H4 (cell line): ENCODE measurements at places on chromosomes 2 and 18. TPM values are rescaled to one million over a fixed set of nuclear protein-coding genes. Genes with fewer than 3 reads are reported as not detected.

SCRN3 gene
- 15.4 and 15.6 TPM in 2 replicates for total RNA-seq

RAB10 gene
- total RNA-seq: 42.6 and 61.1 TPM in 2 replicates

EML4 gene
- total RNA-seq: 25.7 and 30.6 TPM in 2 replicates

PXDN gene
- total RNA-seq: 147 and 171 TPM in 2 replicates

ZSCAN30 gene
- 4.8 and 5.3 TPM in 2 replicates for total RNA-seq

GALNT3 gene
- total RNA-seq: 0.23 TPM in 1 of 2 replicates, not detected in the other

- peak; percentile 19 for DNase-seq
These were observed 102.9 kb upstream of the CCDC195 start for GRCh38 chr2:224819075-224819474.

DNA sequence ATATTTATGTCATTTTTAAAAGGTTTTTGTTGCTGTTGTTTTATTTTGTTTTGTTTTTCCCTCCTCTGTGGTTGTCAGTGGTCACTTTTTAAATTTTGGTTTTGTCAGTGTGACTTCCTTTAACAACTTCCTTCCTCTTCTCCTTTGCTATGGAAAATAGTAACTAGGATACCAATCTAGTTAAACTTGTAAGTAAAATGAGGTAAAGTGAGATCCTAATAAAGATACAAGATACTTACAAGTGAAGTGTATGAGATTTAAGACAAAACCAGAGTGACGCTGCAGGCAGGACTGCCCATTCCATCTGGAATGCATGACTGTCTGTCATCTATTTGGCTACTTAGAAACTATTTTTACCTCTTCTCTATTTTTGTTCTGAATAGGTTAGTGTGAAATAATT, 30.6 kb upstream of the CREB1 start:
- DNase-seq: no peak

GRCh38 chr2:189370719-189371118, 70.6 kb upstream of the WDR75 start:
- no peak for DNase-seq

GRCh38 chr18:3790703-3791102, 340.7 kb downstream of the TGIF1 start:
- no peak for DNase-seq

DNA sequence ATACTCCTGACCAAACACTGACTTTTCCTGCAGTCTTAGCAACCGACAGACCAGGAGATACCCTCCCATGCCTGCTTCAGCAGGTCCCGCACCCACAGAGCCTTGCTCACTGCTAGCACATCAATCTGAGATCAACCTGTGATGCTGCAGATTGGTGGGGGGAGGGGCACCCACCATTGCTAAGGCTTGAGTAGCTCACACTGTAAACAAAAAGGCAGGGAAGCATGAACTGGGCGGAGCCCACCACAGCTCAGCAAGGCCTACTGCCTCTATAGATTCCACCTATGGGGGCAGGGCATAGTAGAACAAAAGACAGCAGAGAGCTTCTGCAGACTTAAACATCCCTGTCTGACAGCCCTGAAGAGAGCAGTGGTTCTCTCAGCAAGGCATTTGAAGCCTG, 109.7 kb downstream of the SP100 start:
- no peak for DNase-seq

DNA sequence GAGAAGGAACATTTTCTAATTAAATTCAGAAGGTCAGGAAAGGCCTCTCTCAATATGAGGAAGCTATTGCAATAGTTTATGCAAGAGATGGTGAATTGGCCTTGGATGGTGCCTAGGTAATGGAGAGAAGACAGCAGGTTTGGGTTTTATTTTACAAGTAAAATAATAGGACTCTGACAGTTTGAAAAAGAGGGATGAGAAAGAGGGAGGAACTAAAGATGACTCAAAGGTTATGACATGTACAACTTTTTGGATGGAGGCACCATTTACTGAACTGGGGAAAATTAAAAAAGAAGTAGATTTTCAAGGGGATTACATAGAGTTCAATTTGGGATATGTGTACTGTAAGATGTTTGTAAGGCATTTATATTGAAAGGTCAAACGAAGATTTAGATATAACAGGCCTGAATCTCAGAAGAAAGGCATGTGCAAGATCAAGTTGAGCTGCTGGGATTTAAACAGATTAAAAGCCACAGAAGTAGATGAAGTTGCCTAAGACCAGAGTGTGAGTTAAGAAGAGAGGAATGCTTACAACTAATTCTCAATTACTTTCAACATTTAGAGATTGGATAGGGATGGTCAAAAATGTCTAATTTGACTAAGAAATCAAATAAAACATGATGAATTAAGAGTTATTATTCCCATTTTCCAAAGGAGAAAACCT, 12.3 kb upstream of the ASNSD1 start:
- DNase-seq: no peak

DNA sequence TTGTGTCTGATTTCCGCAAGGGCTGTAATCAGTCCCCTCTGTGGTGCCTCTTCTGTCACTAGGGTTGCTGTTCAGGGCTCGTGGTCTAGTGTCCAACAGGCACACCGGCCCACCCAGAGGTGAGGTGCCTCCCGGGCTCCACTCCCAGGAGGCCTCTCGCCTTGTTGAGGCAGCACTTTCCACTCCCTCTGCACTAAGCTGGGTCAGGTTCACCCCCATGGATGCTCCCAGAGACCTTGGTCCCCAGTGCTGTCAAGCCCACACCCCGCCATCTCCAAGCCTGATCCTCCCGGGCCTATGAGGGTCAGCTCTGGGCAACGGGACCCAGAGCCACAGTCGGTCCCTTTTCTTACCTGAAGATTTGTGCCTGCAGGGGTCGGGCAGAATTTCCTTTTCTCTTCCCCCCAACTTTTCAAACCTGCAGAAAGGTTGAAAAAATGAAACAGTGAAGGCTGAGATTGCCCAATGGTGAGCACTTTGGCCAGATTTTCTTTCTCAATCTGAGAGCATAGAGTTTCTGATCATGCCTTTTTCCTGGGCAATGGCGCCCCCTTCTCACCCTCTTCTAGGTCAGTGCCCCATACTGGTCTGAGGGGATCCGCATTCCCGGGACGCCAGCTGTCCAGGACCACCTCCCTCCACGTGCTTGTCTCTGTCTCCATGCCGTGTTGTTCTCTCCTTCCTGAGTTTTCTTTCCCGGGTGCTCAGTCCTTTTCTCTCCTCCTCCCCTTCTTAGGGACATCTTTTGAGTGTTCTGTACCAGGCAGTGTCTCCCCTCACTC, 148.0 kb downstream of the ASB1 start:
- DNase-seq: no peak

GRCh38 chr18:3450799-3451182, 819 bp downstream of the TGIF1 start:
- no peak for DNase-seq

GRCh38 chr2:224211791-224212190, 172.7 kb upstream of the SERPINE2 start:
- DNase-seq: no peak

DNA sequence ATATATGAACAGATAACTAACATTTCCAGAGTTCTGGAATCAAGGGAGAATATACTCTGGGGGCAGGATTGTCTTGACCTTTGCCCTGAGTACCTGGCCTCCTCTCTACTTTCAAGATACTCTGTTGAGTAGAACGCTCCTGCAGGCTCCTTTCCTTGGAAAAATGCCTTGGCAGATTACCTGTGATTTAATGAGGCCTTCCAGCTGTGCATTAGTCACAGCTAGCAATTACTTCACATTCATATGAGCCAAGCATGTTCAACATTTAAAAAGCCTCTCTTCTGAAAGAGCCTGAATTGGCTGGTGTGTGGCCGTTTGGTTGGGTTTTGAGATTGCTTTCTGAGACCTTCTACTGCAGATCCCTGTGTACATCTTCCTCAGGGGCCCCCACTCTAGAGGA, 142.2 kb downstream of the PLCL1 start:
- peak; percentile 5 for DNase-seq

- DNase-seq: peak; percentile 66
These were observed 15.2 kb upstream of the PLEKHM3 start for GRCh38 chr2:208040199-208041171.

DNA sequence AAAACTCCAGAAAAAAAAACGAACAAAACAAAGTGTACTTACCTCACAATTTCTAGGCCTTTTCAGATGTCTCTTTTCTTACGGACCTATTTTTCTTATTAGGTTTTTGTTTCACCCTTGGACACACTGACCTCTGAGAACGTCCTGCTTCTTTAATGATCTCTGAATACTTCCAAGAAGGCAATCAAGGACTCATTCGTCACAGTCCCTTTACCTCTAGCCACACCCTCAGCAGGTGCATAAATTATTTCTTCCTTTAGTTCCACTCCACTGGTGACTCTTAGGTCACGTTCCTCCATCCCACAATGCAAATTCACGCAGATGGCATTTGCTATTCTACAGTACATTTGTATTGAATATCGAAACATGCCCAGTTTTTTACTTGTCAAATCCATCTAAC, 21.9 kb downstream of the PELI1 start:
- no peak for DNase-seq
